ENCODE measurements at places on chromosomes 2 and 18.
A peak's percentile ranks its signal among the peaks of the same experiment; 100 is the strongest.

GRCh38 chr18:22276334-22276713 lies 106.9 kb downstream of the GATA6 start:
- no peak for DNase-seq

GRCh38 chr2:30296496-30296895 lies 65.2 kb downstream of the LBH start:
- DNase-seq: no peak

DNA sequence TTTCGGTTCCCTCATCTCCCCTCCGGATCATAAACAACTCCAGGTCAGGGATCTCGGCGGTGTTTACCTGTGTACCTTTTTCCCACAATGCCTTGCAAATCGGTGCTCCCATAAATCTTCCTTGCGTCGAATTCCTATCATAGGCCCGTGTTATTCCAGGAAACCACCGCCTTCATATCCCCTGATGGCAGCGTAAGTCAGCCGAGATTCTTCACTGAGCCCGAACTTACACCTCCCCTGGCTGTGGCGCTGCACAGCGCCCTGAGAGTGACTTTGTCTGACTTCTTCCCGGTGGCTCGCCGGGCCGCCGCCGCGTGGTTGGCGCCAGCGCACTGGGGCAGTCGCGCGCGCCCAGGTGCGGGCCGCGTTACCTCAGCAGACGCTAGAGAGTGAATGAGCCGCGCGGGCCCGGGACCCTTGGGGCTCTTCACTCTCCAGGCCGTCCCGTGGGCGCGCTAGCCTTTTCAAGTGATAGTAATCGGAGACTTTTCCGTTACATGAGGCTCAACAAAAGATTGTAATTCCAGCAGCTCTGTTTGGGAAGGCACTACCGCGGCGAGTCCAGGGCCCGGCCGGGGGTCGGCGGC lies 101.6 kb downstream of the SPTBN1 start:
- DNase-seq: peak; percentile 63

DNA sequence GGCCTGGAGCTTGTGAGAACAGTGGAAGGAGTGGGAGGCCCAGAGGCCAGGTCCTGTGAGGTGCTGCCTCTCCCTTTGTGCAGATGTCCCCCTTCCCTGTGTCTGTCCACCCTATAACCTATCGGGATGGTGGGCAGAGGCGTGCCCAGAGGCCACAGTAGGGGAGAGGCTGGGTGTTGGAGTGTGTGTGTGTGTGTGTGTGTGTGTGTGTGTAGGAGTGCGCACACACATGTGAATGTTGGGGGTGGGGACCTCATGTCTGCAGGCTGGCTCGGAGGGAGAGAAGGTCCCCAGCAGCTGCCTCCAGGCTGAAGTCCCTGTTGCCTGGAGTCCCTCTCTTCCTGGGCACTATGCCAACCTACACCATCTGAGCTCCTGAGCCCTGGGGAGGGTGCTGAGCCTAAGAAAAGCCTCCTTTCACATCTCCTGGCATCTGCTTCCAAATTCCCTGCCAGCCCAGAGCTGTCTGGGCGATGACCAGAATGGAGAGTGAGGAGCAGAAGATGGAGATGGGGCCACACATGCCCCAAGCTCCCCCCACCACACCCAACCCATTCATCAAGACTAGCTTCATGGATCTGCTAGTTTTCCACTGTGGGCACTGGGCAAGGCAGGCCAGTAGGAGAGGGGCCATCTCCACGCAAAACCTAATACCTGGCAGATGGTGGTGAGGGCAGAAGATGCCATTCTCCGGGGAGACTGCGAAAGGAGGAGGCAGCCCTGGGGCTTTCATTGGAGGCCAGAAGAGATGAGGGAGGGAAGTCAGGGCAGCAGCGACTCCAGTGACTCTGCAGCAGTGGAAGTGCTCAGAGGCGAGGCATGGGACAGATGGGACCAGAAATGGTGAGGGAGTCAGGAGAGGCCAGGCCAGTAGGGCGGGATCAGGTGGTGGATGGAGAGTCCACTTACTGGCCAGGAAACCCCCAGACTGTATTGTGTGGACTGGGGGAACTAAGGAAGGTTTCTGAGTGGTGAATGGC lies 20.3 kb downstream of the KCNK3 start:
- DNase-seq: no peak

DNA sequence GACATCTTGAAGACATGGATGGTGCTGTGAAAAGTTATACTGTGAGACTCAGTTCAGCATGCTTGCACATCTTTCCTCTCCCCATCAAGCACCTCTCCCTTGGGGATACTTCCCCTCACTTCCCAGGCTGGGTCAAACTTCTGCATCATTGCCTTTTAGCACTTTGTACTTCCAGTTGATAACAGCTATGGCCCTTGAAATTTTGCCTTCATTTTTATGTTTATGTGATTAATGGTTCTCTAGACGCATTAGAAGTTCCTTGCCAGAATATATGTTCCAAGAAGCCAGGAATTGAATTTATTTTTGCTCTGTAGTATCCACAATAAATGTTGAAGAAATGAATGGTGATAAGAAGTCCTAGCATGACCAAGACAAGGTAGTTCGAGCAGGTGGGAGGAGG lies 120.9 kb upstream of the ST6GAL2 start:
- no peak for DNase-seq

- no peak for DNase-seq
Observed at GRCh38 chr2:33494155-33494779, 17.8 kb downstream of the RASGRP3 start.

DNA sequence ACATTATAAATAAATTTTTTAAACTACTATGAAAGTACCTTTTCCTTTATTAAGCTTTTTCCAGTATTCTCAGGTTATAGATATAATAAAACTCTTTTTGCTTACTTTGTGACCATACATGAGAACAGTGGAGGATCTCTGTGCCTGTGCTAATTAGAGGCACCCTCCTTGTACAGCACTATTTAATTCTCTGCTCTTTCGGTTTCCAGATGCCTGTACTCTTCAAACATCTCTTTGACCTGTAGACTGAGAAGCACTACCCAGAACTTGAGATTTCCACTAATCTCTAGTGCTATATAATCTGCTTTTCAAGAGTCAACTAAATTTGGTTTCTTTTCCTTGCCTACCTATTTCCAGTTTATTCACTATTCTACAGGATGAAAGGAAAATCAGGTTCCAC lies 131.1 kb downstream of the GULP1 start:
- DNase-seq: no peak

DNA sequence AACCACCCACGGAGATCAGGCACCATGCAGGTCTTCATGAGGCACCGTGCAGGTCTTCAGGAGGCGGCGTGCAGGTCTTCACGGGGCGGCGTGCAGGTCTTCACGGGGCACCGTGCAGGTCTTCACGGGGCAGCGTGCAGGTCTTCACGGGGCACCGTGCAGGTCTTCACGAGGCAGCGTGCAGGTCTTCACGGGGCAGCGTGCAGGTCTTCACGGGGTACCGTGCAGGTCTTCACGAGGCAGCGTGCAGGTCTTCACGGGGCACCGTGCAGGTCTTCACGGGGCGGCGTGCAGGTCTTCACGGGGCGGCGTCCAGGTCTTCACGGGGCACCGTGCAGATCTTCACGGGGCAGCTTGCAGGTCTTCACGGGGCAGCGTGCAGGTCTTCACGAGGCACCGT lies 350.4 kb upstream of the PKDCC start:
- DNase-seq: no peak

DNA sequence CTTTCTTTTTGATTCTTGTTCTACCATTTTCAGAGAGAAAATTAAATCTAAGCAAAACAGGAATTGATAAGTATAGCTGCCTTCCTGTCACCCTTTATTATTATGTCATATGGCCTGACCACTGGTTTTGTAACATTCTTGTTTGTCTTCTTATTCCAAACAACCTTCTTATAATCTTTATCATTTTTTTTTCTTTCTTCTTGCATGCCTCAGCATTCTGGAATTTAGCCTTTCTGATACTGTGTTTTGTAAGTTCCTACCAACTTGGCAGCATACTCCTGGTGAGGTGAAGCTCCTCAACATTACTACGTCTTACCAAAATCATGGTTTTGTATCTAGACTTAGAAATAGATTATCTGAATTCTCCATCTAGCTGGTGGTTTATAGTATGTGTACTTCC lies 199.2 kb downstream of the CAMKMT start:
- DNase-seq: no peak

DNA sequence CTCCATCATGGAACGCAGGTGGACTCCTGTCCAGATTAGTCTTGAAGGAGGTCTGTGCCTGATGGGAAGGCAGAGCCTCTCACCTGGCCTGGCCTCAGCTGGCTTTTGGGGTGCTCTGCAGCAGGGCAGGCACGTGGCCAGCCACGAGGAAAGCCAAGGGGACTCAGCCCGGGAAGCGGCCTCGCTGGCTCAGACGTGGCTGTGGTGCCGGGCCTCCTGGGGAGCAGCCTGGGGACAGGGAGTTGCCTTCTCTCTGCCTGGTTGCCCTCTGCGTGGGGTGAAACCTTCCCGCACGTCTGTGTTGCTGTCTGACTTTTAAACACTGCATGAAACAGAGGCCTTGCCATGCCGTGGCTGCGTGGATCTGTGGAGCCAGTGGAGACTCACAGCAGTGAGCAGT lies 45.0 kb downstream of the RTP5 start:
- DNase-seq: no peak

- no peak for DNase-seq
Observed at GRCh38 chr2:20050104-20050645, 1.3 kb downstream of the LAPTM4A start.

- no peak for DNase-seq
Observed at GRCh38 chr2:108967757-108968156, 21.3 kb downstream of the EDAR start.

DNA sequence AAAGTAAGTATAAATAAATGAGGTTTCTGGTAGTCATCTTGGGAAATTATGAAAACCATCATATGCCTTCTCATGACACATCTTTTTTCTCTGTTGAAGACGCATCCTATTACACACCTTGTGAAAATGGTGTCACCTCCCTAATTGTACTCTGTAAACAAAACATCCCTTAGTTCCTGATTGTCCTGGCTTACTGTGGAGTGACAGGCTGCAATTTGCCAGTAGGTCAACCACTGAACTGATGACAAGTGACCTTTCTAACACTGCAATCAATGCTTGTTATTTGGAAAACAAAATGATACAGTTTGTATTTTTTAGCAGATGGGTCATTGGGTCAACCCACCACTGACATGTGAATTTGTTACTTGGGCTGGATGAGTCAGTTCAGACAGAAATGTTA lies 219.5 kb downstream of the PTPRM start:
- no peak for DNase-seq

DNA sequence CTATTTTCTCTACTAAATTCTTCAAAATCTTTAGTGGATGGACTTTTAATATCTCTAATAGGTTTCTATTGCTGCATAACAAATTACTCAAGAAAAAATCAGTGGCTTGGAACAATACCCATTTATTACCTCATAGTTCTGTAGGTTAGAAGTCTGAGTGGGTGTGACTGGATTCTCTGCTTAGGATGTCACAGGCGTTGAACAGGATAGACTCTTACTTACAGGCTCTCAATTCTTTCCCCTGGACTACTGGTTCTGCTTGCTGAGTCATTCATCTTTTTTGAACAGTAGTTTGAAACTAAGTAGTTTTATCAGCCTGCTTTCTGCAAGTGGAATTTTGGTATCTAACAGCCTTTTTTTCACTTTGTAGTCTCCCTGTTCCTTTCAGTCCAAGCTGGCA lies 265.4 kb downstream of the ZNF385B start:
- DNase-seq: no peak

DNA sequence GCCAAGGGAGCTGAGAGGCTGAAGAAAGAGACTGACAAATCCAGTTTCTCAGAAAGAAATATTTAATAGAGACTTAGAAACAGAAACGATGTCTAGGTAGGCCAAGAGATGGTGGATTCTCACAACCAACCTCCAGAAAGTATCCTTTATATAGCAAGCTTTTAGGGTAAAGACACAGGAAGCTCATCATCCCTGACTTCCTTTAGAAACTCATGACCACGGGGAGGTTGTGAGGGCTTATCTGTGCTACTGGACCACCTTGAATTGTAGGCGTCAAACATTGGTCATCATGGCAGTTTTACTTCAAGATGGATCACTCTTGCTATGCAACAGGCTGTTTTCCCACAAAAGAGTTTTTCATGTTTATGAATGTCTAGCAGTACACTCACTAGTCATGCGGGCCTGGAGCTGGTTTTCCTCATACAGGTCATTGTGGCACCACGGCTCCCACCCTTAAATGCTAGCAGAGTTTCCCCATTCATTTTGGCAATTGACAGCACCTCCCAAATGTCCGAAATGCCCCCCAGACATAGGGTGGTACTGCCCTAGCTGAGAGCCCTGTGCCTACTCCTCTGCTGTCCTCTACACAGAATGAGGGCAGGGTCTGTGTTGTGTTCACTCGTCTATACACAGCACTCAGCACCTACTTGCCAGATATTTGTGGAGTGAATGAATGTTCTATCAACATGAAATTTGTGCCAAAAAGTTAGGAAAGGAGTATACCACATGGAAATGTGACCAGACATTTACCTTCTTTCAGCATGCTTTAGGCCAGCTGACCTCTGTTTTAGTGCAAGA lies 89.0 kb downstream of the TMEM247 start:
- DNase-seq: no peak

- DNase-seq: no peak
Observed at GRCh38 chr2:156518138-156518537, 82.0 kb downstream of the GPD2 start.
